Motor neuron (in vitro differentiated cells): ENCODE measurements at places on chromosomes 1 and 21. TPM values are rescaled to one million over a fixed set of nuclear protein-coding genes. Genes with fewer than 3 reads are reported as not detected.

The SPATA6 gene
- 10.9 and 17.6 TPM in 2 replicates for total RNA-seq

DNA sequence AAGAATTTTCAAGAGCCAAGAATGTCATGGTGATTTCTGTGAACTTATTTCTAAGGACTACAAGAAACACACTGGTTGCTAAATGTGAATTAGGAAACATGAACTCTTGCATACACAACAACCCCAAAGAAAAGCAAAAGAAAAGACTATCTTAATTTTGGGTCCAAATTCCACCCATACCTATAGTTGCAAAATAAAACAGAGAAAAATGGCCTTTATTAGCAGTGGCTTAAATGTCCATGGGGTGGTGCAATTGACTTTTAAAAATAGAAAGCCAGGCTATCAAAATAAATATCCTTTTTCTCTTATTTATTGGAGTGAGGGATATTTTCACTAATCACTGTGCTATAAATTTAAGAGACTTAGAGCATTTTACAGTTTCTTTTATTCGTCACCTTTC, 80.9 kb upstream of the DPYD start:
- no peak for ATAC-seq

DNA sequence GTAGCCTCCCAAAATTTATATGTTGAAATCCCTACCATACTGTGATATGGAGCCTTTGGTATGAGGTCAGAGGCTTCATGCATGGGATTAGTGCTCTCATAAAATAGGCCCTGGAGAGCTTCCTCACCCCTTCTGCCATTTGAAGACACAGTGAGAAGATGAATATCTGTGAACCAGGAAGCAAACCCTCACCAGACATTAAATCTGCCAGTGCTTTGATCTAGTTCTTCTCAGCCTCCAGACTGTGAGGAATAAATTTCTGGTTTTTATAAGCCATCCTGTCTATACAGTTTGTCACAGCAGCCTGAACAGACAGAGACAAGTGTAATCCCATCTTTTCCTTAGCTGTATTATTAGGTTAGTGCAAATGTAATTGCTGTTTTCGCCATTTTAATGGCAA, 88.4 kb downstream of the OLFML2B start:
- ATAC-seq: no peak

- no peak for ATAC-seq
These were observed at the start of gene KRTAP10-8 for GRCh38 chr21:44612029-44612486. KRTAP10-8 (plus strand) TSS chr21:44612079; CDS start chr21:44612101, 22 bp downstream.

The FABP3 gene
- total RNA-seq: 30.7 and 33.7 TPM in 2 replicates

DNA sequence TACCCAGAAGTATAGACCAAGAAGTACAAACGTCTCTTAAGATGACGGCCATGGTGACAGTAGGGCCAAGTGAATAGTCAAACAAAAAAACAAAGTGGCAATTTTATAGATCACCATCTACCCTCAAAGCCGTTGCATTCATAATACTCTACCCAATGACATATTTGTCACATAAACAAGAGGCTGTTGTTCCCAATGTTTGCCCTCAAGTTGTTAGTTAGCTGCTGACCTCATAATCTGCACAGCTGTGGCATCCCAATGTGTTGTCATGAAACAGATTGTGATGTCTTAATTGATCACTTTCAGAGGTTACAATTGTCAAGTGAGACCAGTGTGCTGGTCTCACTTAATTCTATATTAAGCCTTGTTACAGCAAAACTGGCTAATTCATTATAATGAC, 333.8 kb downstream of the ST6GALNAC3 start:
- ATAC-seq: no peak

The MMP23B gene
- total RNA-seq: 2.2 and 3.8 TPM in 2 replicates
